ENCODE measurements at places on chromosomes 11 and 22. TPM values are rescaled to one million over a fixed set of nuclear protein-coding genes. Genes with fewer than 3 reads are reported as not detected.

- H3K36me3 ChIP-seq, result no peaks in the 10 kb centered on the region
- no peak overlapping the region for H3K4me3 ChIP-seq
- H3K27me3 ChIP-seq, result peaks cover 7% of the 10 kb centered on the region
- no peak for ATAC-seq
Measured at GRCh38 chr11:128924104-128924503, 18.6 kb downstream of the TP53AIP1 start.

DNA sequence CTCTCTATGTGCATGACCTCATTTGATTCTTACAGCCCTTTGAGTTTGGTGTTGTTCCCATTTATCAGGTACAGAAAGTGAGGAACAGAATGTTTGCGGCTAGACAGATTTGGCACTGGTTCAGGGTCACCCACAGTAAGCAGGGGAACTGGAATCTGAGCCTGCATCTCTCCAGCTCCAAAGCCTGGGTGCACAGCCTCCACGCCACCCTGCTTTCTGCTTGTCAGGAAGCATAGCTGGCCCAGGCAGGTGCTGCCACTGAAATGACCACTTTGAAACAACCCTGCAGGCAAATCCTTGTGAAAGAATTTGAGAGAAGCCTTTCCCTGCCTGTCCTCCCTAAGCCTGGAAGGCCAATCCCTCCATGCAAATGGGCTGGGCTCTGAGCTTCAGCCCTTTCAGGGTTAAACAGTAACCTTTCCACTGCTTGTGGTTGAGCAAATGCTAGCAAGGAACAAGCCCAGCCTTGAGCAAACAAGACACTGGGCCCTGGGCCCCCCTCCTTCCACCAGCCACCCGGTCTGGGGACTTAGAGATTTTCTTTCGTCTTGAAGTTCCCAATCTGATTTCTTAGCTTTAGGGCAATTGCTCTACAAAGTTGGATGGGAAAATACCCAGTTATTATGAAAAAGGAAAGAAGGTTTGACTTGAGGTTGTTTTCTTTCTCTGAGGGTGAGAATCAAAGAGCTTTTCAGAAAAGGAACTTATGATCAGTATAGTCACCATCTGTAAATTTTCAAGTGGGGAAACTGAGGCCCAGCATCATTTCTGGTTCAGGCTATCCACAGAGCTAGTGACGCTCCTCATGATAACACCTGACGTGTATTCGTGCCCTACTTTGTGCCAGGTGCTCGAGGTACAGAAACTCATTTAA is 19.4 kb downstream of the EHF start:
- ATAC-seq, result no peak
- H3K27ac ChIP-seq, result no peak overlapping the region
- H3K4me3 ChIP-seq, result no peak overlapping the region
- H3K4me1 ChIP-seq, result no peaks in the 10 kb centered on the region
- no peaks in the 10 kb centered on the region for H3K36me3 ChIP-seq

GRCh38 chr11:64263021-64263946 is 12.0 kb downstream of the PLCB3 start:
- H3K27me3 ChIP-seq, result no peaks in the 10 kb centered on the region
- H3K27ac ChIP-seq, result no peak overlapping the region
- no peak overlapping the region for H3K4me3 ChIP-seq

DNA sequence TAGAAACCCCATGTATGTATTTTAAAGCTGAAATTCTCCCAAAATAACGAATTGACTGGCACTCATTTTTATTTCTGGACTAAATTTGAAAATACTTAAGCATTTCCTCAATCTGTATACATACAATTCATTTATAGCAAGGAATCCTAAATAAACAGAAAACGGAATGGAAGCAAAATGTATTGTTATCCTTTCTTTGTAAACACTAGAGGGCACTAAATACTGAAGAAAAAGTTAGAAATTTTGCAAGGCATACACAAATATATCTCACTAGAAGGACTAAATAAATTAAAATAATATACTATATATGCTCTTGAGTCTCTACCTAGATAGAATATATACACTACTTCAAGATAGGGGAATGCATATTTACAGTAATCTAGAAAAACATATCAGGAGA is 23.1 kb upstream of the ANO5 start:
- H3K27ac ChIP-seq, result no peak overlapping the region
- no peak for ATAC-seq
- no peak overlapping the region for H3K4me3 ChIP-seq
- no peaks in the 10 kb centered on the region for H3K27me3 ChIP-seq

GRCh38 chr22:49801391-49802060 is 26.1 kb downstream of the BRD1 start:
- H3K4me1 ChIP-seq, result peaks cover 59% of the 10 kb centered on the region
- peaks cover 80% of the 10 kb centered on the region for H3K36me3 ChIP-seq
- ATAC-seq, result no peak
- no peaks in the 10 kb centered on the region for H3K27me3 ChIP-seq
- no peak overlapping the region for H3K27ac ChIP-seq

- no peak overlapping the region for H3K4me3 ChIP-seq
- no peaks in the 10 kb centered on the region for H3K36me3 ChIP-seq
- no peaks in the 10 kb centered on the region for H3K27me3 ChIP-seq
- no peaks in the 10 kb centered on the region for H3K4me1 ChIP-seq
- H3K27ac ChIP-seq, result peak overlapping the region; percentile 66
- ATAC-seq, result no peak
Measured at GRCh38 chr11:95082576-95083001, 7.1 kb upstream of the ENDOD1 start.

DNA sequence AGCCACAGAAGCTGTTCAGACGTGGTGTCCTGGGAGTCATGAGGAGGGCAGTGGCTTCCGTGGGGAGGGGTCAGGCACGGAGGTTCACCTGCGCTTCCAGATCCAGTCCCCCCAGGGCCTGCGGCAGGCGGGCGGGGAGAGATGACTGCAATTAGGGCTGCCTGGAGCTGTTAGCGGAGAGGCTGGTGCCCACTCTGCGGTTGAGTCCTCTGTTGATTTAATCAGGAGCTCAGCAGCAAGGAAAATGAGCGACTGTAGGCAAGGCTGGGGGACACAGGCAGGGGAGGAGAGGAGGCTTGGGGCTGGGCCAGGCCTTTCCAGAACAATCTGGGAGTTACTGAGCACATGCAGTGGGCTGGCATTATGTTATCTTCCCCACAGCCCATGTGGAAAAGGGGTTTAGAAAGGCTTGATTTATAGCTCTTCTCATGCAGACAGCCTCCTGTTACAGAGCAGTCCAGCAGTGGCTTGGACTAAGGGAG is 13.1 kb downstream of the PLCB3 start:
- H3K27me3 ChIP-seq, result no peaks in the 10 kb centered on the region
- ATAC-seq, result no peak
- H3K36me3 ChIP-seq, result no peaks in the 10 kb centered on the region
- H3K4me1 ChIP-seq, result peaks cover 23% of the 10 kb centered on the region
- no peak overlapping the region for H3K27ac ChIP-seq

GRCh38 chr22:24408630-24409029 is 18.8 kb upstream of the ADORA2A start:
- no peak overlapping the region for H3K4me3 ChIP-seq
- H3K36me3 ChIP-seq, result no peaks in the 10 kb centered on the region
- no peak overlapping the region for H3K27ac ChIP-seq
- no peaks in the 10 kb centered on the region for H3K27me3 ChIP-seq
- H3K4me1 ChIP-seq, result no peaks in the 10 kb centered on the region
- ATAC-seq, result no peak

GRCh38 chr11:104104664-104105063 is 59.3 kb downstream of the PDGFD start:
- no peak overlapping the region for H3K4me3 ChIP-seq
- H3K27ac ChIP-seq, result no peak overlapping the region
- no peaks in the 10 kb centered on the region for H3K4me1 ChIP-seq

GRCh38 chr11:123429336-123429735 is 733 bp upstream of the GRAMD1B start:
- H3K27me3 ChIP-seq, result peaks cover 56% of the 10 kb centered on the region
- ATAC-seq, result no peak
- peaks cover 7% of the 10 kb centered on the region for H3K4me1 ChIP-seq
- no peaks in the 10 kb centered on the region for H3K36me3 ChIP-seq
- H3K4me3 ChIP-seq, result no peak overlapping the region

DNA sequence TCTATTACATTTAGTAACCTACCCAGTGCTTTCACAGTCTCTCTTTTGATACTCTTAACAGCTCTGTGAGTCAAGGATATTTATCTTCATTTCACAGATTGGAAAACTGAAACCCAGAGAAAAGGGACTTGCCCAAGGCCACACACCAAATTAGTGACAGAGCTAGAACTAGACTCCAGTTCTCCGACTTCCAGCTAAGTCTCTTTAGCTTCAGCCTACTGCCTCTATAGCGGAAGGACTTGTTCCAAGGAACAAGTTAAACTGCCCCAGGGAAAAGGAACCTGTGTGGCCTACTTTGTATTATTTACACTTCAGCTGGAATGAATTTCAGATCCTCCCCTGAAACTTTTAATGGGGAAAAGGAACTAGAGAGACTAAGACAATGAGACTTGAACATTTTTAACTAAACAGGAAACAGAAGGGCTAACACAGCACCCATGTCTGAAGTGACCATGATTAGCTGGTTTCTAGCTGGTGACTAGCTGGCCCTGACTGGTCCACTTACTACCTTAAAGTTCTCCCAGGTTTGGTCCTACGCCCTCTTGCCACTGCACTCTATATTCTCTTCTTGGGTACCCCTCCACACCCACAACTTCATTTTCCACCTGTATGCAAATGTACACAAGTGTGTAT is 1.3 kb downstream of the LRRC51 start:
- no peak for ATAC-seq
- no peak overlapping the region for H3K27ac ChIP-seq
- H3K36me3 ChIP-seq, result no peaks in the 10 kb centered on the region
- no peaks in the 10 kb centered on the region for H3K27me3 ChIP-seq
- H3K4me3 ChIP-seq, result no peak overlapping the region
- H3K4me1 ChIP-seq, result no peaks in the 10 kb centered on the region

- no peak for ATAC-seq
- no peaks in the 10 kb centered on the region for H3K36me3 ChIP-seq
Measured at GRCh38 chr22:34293324-34293723, 373.0 kb upstream of the LARGE1 start.

DNA sequence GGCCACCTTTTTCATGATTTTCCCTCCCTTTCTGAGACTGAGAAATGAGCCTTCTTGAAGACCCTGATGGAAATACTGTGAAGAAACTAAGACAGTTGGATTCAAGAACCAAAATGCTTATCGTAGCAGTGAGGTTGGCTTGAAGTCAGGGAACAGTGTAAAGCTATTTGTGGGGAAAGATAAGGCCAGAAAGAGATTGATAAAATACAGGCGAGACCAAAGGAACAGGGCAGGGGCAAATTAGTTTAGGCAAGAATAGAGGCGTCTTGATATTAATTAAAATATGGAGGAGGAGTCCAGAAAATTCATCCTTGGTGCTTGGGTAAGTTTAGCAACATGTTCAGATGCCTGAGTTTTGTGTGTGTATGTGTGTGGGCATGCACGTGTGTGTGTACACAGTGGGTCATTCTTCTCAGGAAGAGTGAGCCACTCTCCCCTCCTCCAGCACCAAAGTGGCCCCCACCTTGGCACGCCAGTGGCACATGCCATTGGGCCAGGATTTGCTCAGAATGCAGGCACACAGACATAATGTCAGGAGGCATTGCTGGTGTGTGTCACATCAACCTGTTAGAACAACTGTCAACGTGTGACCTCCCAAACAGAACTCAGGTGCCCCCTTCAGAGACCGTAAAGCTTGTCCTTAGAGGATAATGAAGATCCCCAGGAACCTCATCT is 3.9 kb upstream of the EHF start:
- no peaks in the 10 kb centered on the region for H3K4me1 ChIP-seq
- no peaks in the 10 kb centered on the region for H3K27me3 ChIP-seq
- no peak for ATAC-seq

- peaks cover 59% of the 10 kb centered on the region for H3K27me3 ChIP-seq
- no peak for ATAC-seq
- H3K27ac ChIP-seq, result no peak overlapping the region
- no peak overlapping the region for H3K4me3 ChIP-seq
- peaks cover 12% of the 10 kb centered on the region for H3K4me1 ChIP-seq
- no peaks in the 10 kb centered on the region for H3K36me3 ChIP-seq
Measured at GRCh38 chr11:133810766-133811165, 34.5 kb downstream of the SPATA19 start.

DNA sequence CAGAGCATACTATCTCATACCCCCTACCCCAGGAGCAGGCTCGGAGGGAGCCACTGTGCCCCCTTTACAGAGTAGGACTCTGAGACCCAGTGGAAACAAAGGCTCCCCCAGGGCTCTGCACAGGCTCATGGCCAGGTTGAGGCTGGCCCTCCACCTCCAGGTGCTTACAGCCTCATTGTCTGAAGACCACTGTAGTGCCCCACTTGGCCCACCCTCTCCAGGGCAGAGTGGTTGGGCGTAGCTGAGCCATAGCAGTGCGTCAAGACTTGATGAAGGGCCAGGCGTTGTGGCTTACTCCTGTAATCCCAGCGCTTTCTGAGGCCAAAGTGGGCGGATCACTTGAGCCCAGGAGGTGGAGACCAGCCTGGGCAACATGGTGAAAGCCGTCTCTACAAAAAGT is 1.7 kb downstream of the ANKRD13D start:
- peak overlapping the region; percentile 88 for H3K4me3 ChIP-seq
- no peaks in the 10 kb centered on the region for H3K4me1 ChIP-seq
- H3K27me3 ChIP-seq, result no peaks in the 10 kb centered on the region
- no peak for ATAC-seq

DNA sequence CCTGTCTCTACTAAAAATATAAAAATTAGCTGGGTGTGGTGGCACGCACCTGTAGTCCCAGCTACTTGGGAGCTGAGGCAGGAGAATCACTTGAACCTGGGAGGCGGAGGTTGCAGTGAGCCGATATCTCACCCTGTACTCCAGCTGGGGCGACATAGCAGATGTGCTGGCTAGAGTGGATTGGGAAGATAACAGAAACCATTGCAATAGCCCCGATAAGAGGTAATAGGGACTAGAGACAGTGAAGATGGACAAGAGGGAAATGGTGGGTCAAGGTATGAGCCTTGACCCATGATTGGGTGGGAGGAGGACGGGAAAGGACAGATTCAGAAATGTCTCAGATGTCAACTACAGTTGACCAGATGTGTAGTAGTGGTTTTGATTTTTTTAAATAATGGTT is 6.1 kb downstream of the SWAP70 start:
- H3K27me3 ChIP-seq, result no peaks in the 10 kb centered on the region
- H3K4me1 ChIP-seq, result peaks cover 30% of the 10 kb centered on the region
- H3K36me3 ChIP-seq, result no peaks in the 10 kb centered on the region
- ATAC-seq, result no peak
- no peak overlapping the region for H3K27ac ChIP-seq

VSTM5 gene
- 0.13 TPM for total RNA-seq

KREMEN1 gene
- total RNA-seq, result 12.5 TPM

SLC5A1 gene
- not detected for total RNA-seq

MAJIN gene
- not detected for total RNA-seq

MPST gene
- total RNA-seq, result 107 TPM

OR4C5 gene
- total RNA-seq, result not detected

GNG3 gene
- total RNA-seq, result not detected

LINC01488 gene
- not detected for total RNA-seq

DDI1 gene
- not detected for total RNA-seq

DERL3 gene
- total RNA-seq, result 1.7 TPM

Measured in gastroesophageal sphincter (tissue), 4 donors.